Stimulated activated CD8-positive, alpha-beta memory T cell treated with anti-CD3 and anti-CD28 coated beads, Interleukin-12 subunit alpha, Interleukin-12 subunit beta, amount 100 ng/mL, for 1 hour (primary cell): ENCODE measurements at places on chromosomes 6 and 20.

DNA sequence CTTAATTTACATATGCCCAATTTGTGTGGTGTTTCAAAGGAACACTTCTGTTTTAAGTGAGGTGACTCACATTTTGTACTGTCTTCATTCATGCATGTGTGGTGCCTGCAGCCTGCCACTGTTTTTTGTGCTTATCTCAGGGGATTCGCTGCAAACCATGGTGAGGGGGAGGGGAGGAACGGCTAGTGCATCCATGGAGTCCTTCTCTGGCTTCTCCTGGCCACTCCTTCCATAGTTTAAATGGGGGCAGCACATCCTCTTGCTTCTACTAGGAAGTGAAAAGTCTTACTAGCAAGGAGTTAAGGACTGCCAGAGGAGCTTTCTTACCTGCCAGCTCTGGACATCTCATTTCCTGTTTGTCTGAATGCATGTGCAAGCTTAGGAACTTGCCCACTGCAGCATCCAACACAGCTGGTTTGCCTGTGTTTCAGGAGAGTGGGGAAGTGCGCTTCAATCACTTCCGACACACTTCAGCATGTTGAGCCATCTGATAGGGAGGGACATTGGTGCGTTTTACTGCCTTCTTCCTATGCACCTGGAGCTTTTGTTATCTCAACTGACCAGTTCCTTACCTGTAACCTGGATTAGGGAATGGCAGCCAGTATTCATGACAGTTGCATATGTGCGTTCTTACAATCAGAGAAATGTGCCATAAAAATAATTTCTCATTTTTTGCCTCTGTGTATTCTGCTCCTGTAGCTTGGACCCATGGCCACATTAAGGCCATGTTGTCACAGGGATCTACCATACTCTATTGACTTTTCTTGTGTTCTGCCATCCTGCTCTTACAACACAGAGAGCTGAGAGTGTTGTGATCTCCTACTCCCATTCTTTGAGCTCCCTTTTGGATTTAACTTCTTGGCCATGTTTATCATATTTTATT lies 211.3 kb downstream of the ARID1B start:
- DNase-seq = no peak

GRCh38 chr6:157600807-157601206 lies 219.8 kb downstream of the ZDHHC14 start:
- DNase-seq = no peak

GRCh38 chr6:121691126-121691551 lies 255.7 kb downstream of the GJA1 start:
- DNase-seq = no peak

DNA sequence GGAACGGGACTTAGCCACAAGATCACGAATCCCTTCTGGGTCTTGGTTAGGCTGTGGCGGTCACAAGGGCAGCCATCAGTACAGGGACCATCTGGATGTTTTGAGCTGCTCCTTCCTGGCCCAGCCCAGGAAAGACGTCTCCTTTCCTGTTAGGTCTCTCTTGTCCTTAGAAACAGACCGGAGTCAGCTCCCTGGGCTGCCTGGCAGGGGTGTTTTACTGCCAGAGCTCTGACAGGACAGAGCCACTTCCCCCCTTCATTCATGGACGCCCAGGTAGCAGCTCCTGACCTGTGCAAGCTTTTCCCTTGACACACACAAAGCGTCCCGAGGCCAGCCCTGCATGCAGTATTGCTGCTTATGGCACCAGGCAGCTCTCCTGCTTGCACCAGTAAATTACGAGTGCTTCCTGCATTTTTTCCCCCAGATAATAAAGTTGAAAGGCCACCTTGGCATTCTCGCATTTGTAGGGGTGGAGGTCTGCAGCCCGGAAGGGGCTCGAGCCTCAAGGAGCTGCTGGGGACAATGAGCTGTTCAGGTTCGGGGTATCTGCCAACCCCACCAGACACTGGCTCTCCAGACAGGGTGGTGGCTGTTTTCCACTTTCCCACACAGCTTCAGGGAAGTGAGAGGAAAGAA lies 87.4 kb downstream of the NOL4L start:
- DNase-seq = no peak

- DNase-seq = no peak
These were observed 111.7 kb downstream of the PREX1 start for GRCh38 chr20:48716086-48716485.
